ENCODE measurements at places on chromosomes 4 and X. TPM values are rescaled to one million over a fixed set of nuclear protein-coding genes. Genes with fewer than 3 reads are reported as not detected.

Gene PNMA5
- not detected for total RNA-seq

Gene SPANXA2
- total RNA-seq: not detected

Gene TTC29
- not detected for total RNA-seq

Gene FAM9C
- total RNA-seq: not detected

Gene SLC6A14
- not detected for total RNA-seq

Gene KCTD8
- 0.71 TPM for total RNA-seq

Gene AFM
- total RNA-seq: 0.55 TPM

Gene CPZ
- not detected for total RNA-seq

Gene INPP4B
- 7.5 TPM for total RNA-seq

Gene CT45A10
- not detected for total RNA-seq

Gene GPRIN3
- 3.1 TPM for total RNA-seq

Gene ERVMER34-1
- total RNA-seq: not detected

Gene STPG2
- total RNA-seq: not detected

Gene ADGRG2
- 0.16 TPM for total RNA-seq

Gene PRDM8
- 0.55 TPM for total RNA-seq

Gene DNAJB14
- total RNA-seq: 15.5 TPM

Gene HS3ST1
- total RNA-seq: 0.07 TPM

Gene SERTM2
- not detected for total RNA-seq

Gene CHRDL1
- 3.0 TPM for total RNA-seq

Gene DDIT4L
- 90.1 TPM for total RNA-seq

Gene C4orf36
- not detected for total RNA-seq

Gene HPRT1
- total RNA-seq: 7.0 TPM

Gene HMGN5
- 0.97 TPM for total RNA-seq

Gene RHOXF2
- total RNA-seq: not detected

Gene CACNA1F
- total RNA-seq: not detected

Gene CLCN5
- total RNA-seq: 2.7 TPM

Data from gastrocnemius medialis (tissue), 4 donors.